ENCODE measurements at places on chromosomes 3 and 15.

GRCh38 chr3:138442433-138442832, 8.0 kb downstream of the ESYT3 start:
- DNase-seq = no peak

GRCh38 chr3:178139116-178139515, 397.1 kb upstream of the KCNMB2 start:
- DNase-seq = no peak

GRCh38 chr3:12451960-12452359, 32.3 kb upstream of the TSEN2 start:
- no peak for DNase-seq

DNA sequence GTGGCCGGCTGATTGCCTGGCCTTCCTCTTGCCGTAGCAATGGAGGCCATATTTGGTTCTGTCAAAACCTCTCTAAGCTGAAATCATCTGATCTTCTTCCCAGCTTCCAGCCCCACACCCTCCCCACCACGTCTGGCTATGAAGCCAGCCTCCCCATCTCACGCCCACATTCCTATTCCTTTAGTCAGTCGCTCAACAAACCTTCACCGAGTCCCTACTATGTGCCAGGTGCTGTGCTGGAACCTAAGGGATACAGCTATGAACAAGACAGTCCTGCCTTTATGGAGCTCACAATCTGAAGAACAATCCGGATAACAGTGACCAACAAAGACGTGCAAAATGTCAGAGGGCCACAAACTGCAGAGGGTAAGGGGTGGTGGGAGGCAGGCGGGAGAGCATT, 31.9 kb upstream of the SMAD6 start:
- DNase-seq = no peak

GRCh38 chr3:127226946-127227842, 34.3 kb downstream of the PRR23E start:
- DNase-seq = no peak

DNA sequence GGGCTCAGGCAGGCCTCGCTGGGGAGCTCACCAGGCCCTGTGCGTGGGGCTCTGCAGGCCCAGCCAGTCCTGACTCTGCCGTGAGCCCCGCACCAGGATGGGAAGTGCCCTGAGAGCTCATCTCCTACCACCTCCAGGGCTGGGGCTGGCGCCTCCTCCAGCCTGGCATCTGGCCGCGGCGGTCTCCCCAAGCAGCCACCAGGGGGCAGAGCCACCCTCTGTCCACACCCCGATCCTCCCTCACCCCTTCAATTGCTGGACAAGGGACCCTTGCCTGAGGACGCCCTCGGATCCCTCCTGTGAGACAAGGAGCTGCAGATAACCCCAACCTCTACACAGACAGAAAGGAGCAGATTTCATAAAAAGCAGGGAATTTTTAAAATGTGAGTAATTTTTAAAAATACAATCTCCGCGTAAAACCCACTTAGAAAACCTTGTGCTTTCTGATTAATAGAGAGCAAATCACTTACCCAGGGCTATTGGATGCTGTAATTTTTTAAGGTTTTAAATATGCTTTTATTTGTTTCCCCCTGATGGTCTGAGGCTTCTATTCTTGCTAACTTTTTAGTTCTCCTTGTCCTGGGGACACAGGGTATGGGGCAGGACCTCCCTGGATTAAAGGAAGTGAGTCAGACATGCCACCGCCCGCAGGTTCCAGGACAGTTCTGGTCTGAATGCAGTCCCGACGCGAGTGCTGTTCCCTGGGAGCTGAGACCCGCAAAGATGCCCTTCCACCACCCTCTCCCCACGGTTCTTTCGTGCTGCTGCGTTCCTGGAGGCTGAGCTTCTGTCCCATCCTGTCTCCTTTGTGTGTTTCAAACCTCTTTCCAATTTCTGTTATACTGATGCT, 52.3 kb upstream of the CHRNA7 start:
- no peak for DNase-seq

- no peak for DNase-seq
These were observed 33.3 kb upstream of the SLC41A3 start for GRCh38 chr3:126117212-126117611.

- DNase-seq = no peak
These were observed 566 bp downstream of the ETV5 start for GRCh38 chr3:186108106-186108940.

- no peak for DNase-seq
These were observed 130.5 kb downstream of the FOXB1 start for GRCh38 chr15:60134609-60135008.

- no peak for DNase-seq
These were observed 5.8 kb upstream of the TGFBR2 start for GRCh38 chr3:30600572-30600971.

DNA sequence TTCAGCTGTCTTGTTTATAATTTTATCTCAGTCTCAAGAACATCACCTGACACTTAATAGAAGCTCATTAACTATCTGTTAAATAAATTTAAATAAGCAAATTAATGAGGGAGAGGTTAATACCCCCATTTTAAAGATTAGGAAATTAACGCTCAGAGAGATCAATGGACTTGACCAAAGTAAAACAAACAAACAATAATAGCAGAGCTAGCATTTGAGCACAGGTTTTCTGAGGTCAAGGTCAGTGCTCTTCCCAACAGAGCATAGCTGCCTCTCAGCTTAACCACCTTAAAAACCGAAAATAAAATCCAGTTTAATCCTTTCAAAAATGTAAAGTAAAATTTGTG, 196.6 kb upstream of the BCL6 start:
- DNase-seq = no peak

GRCh38 chr3:54599716-54600115, 328.1 kb downstream of the LRTM1 start:
- no peak for DNase-seq

GRCh38 chr3:30199096-30199759, 407.2 kb upstream of the TGFBR2 start:
- no peak for DNase-seq

DNA sequence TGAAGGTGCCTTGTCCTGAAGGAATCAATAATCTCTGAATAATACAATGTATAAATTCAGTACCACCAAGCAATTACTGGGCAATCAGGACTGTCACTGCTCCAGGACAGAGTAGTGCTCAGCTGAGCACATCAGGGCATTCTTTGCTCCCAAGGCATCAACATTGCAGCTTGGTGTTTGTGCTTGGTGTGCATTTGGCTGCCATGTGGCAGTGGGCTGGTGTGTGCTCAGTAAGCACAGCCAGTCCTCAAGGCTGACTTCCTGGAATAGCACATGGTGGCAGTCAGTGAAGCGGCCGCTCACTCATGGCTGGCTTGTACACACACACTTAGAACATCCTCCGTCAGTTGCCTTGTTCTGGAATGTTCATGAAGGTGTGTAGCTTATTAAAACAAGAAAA, 217.0 kb downstream of the EPHB1 start:
- no peak for DNase-seq

- DNase-seq = no peak
These were observed 147.1 kb downstream of the PGPEP1L start for GRCh38 chr15:98860281-98861041.

- DNase-seq = no peak
These were observed 265.1 kb upstream of the COL8A1 start for GRCh38 chr3:99373088-99373845.

DNA sequence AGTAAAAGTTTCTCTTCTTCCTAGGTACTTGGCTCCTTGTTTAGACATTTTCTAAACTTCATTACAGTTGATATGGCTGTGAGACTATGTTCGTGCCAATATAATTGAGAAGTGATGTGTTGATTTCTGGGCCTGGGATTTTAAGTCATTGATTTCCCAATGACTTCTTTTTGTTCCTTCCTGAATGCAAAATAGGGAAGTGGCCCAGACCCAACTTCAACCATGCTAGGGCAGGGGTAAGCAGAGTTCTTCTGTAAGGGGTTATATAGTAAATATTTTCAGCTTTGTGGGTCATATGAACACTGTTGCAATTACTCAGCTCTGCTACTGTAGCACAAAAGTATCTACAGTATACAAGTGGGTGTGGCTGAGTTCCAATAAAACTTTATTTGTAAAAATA, 320.1 kb upstream of the WNT5A start:
- DNase-seq = no peak

DNA sequence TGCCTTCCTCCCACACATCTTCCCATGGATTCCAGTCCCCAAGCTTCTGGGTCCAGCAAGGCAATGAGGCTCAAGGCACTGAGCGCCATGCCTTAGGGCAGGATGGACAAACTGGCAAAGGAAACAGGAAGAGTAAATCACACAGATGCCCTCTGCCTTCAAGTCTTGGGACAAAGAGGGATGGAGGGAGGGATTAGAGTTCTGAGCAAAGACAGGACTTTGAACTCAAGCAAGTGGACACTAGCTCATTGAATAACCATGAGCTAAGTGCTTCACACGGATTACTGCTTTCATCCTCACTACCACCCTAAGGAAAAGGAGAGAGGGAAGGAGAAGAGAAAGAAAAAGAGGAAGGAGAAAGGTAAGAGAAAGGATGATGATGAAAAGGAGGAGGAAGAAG, 7.6 kb upstream of the THBS1 start:
- no peak for DNase-seq

DNA sequence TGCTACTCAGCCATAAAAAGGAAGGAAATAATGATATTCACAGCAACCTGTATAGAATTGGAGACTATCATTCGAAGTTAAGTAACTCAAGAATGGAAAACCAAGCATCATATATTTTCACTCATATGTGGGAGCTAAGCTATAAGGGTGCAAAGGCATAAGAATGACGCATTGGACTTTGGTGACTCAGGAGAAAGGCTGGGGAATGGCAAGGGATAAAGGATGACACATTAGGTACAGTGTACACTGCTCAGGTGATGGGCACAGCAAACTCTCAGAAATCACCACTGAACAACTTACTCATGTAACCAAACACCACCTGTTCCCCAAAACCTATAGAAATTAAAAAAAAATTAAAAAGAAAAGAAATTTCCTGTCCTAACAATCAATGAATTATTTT, 42.7 kb downstream of the ALCAM start:
- DNase-seq = no peak

- DNase-seq = no peak
These were observed 136.2 kb downstream of the EPHB1 start for GRCh38 chr3:134931045-134931785.

DNA sequence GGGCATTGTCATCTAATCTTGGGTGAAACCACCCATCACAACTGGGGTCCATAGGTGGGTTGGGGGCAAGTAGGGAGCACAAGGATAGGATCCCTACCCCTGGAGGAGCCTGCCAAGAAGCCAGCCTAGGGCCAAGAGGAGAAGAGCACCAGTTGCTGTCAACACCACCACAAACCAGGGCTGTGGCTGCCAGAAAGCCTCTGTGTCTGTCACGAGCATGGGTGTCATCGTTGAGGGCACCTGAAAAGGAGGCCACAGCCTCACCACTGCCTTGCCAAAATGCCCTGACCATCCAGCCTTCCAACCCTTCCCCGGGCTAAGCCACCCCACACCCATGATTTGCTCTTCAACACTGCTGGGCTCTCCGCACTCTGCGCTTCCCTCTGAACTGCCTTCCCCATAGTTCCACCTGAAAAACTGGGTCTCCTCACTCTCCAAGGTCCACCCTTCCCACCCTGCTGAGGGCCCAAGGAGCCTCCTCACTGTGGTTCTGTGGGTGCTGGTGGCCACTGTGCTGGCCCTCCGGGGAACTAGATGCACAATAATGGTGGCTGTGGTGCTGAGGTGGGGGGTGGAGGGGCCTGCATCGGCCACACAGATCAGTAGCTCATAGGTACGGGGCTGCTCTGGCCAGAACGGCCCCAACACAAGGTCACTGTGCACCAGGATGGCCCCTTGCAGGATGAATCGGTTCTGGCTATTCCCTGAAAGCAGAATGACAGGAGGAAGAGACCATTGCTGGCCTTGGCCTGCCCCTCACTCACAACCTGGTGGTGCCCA, 6.2 kb upstream of the IP6K1 start:
- no peak for DNase-seq

DNA sequence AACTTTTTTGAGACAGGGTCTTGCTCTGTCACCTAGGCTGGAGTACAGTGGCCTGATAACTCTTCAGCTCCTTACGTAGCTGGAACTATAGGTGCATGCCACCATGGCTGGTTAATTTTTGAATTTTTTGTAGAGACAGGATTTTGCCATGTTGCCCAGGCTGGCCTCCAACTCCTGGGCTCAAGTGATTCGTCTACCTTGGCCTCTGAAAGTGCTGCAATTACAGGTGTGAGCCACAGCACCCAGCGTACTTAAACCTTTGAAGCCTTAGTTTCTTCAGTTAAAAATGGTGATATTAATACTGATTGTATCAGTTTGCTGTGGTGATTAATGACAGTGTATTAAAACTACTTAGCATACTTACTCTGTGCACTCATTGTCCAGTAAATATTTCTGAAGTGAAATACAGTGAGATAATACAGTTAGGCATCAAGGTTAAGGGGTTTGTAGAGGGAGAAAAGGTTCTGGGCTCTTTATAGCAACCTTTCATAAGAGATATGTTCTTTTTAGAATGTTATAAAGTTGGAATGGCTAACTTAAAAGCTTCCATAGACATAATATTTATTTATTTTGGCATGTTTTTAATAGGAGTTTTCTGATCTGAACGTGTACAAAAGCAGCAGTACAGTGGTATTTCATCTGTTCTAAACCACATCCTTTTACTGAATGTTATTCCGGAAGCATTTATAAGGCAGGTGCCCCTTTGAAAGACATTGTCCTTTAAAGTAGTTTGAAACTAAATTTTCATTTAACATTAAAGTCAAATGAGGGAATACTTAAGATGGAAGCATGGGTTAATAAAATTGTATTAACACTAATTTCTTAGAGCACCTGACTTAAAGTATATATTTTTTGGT, 23.6 kb downstream of the NCK1 start:
- DNase-seq = no peak

- no peak for DNase-seq
These were observed 67.7 kb downstream of the CPN2 start for GRCh38 chr3:194283221-194284006.

- DNase-seq = no peak
These were observed 501.7 kb downstream of the SHQ1 start for GRCh38 chr3:72346526-72346926.

GRCh38 chr3:154085799-154086198, 35.4 kb upstream of the ARHGEF26 start:
- no peak for DNase-seq

- DNase-seq = no peak
These were observed 262.1 kb downstream of the XXYLT1 start for GRCh38 chr3:195008816-195009215.

DNA sequence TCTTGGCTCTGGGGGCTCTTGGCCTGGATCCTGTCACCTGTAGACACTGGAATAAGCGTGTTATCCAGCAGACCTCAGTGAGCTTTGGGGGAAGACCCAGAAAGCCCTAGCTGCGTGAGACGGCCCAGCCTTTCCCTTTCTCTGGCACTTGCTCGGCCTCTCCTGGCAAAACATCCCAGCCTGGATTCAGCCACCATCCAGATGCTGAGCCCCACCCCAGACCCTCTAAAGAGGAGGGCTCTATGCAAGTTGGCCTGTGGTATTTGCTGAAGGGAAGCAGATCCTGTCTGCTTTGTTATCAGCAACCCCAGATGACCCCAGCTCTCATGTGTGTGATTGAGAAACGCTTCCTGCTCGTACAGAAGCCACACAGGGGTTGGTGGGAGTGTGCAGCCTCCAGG, 267.2 kb downstream of the FAM43A start:
- DNase-seq = no peak

- DNase-seq = no peak
These were observed 268.1 kb upstream of the CRBN start for GRCh38 chr3:3447641-3448040.

- peak; percentile 31 for DNase-seq
These were observed 62.7 kb upstream of the BNIP2 start for GRCh38 chr15:59751552-59752413.

Measured in LNCaP clone FGC (cell line).